ENCODE measurements at places on chromosomes 1 and 21.

GRCh38 chr1:26991310-26992116 lies 2.0 kb upstream of the TRNP1 start:
- no peak for DNase-seq

GRCh38 chr1:25451908-25452307 lies 21.2 kb downstream of the MACO1 start:
- no peak for DNase-seq

DNA sequence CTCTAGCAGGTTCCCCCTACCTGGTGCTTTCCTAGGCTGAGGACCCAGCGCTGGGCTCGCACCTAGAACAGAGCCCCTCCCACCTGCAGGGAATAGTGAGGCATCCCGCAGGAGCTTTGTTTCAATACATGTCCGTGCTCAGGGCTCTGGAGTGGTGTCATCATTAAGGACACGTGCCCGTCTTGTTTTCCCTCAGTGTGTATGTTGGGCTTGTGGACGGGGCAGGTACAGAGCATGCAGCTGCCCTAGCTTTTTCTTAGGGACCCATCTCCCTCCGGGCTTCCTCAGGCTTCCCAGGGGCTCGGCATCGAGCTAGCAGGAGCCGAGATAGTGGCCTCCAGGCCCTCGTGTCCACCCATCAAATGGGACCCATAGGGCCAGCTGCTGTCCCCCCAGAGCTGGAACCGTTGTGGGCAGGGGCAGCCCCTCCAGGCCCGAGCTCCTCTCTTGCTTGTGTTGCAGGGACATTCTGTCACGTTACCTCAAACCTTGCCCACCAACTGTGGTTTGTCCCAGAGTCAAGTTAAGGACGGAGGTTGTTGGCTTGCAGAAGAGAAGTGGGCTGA lies 3.9 kb downstream of the TMEM201 start:
- DNase-seq = no peak

GRCh38 chr1:99943223-99943794 lies 26.5 kb upstream of the SLC35A3 start:
- no peak for DNase-seq

DNA sequence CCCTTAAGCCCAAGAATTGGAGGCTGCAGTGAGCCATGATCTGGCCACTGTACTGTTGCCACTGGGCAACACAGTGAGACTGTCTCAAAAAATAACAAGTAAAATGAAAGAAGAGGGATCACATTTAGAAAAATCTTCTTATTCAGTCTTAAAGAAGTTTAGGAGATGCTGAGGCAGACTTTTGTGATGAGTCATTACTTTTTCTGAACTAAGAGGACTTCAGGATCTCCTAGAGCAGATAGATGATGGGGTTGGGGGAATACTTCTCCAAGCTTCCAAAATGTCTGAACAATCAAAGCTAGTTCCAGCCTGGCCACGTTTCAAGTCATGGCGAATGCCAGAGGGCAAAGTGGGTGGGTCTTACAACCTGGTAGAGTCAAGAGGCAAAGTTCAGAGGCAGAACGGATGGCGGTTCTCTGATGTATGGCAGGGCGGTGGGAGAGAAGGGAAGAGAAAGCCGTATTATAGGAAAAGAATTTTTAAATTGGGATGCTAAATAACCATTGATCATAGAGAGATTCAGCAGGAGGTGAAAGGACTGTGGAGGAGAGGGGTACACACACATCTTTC lies 2.1 kb upstream of the CIART start:
- DNase-seq = no peak

GRCh38 chr1:29171089-29171488 lies 10.6 kb downstream of the SRSF4 start:
- DNase-seq = no peak

DNA sequence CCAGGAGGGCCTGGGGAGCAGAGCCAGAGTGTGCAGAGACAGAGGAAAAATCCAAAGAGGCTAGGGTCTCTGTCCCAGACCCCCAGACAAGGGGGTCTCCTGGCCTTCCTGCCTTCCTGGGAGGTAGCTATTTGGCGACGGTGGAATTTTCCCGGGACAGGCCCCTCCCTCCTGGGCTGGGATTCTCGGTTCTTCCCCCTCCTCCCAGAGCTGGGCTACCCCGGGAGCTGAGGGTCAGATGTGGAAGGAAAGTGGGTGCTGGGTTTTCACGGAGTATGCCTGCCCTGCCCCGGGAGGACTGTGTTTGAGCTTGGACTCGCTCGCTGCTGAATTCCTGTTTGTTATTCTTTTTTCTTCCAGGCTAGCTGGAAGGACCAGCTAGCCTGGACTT lies 759 bp downstream of the AMPD2 start:
- no peak for DNase-seq

DNA sequence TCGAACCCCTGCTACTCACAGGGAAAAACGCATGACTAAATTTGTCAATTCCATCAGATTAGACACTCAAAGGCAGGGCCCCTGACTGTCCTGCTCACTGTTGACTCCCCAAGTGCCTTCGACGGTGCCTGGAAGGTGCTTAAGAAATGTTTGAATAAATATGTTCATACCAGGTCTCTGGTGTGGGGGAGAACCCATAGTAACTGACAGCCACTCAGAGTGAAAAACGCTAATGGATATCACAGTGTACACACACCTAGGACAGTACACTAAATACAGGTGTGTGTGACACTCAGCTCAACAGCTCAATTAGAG lies 39.7 kb upstream of the WASF2 start:
- DNase-seq = no peak

- no peak for DNase-seq
Measured at GRCh38 chr1:93206567-93206954, 26.0 kb downstream of the CCDC18 start.

- no peak for DNase-seq
Measured at GRCh38 chr1:207921321-207921720, 10.4 kb upstream of the CD34 start.

- DNase-seq = no peak
Measured at GRCh38 chr1:3555131-3555920, 56.0 kb downstream of the MEGF6 start.

DNA sequence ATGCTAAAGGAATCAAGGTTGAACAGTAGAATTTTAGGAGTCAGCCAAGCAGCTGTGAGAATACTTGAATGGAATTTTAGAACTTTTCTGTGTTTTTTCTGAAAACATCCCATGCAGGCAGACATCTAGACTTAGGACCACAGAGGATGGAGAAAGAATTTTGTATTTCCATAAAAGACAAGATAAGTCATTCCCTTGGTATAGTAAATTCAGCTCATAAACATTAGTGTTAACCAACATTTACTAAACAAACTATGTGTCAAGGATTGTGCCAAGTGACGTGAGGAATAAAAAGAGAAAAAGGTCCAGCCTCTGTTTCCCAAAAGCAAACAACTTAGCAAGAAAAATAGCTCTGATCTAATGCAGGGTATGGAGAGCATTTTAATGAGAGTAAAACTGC lies 210.2 kb upstream of the NR5A2 start:
- no peak for DNase-seq

DNA sequence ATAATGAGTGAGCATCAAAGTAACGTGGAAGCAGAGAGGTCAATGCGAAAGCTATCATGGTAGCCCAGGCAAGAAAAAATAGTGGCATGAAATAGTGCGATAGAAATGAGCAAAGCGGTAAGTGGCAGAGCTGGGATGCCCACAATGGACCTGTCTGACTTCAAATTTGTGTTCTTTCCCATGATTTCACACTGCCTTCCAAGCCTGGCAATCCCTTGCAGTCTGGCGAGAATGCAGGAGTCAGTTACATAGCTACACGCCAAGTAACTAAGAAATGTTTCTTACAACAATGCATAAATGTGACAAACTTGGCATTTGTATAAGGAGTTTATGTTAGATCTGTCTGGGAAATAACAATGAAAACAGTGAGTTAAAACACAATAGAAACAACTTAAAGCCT lies 82.6 kb downstream of the GRIK1 start:
- no peak for DNase-seq

- DNase-seq = no peak
Measured at GRCh38 chr1:163068716-163069115, 445 bp upstream of the RGS4 start.

DNA sequence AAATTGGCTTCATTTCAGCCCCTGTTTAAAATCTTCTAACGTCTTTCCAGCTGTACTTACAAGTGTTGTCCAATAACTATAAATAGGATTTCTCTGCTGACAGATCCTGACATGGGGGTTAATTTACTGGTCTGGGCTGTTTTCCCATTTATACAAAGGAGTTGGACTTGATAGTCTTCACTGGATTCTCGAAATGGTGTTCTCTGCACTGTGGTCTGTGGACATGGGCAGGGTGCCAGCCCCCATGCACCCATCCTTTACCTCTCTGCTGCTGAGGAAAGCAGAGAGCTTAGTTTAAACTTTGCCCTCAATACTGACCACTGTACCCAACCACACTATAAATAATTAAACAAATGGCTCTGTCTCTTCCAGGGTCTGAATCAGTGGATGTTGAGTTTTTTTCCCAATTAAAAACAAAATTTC lies 5.2 kb downstream of the DIO1 start:
- no peak for DNase-seq

DNA sequence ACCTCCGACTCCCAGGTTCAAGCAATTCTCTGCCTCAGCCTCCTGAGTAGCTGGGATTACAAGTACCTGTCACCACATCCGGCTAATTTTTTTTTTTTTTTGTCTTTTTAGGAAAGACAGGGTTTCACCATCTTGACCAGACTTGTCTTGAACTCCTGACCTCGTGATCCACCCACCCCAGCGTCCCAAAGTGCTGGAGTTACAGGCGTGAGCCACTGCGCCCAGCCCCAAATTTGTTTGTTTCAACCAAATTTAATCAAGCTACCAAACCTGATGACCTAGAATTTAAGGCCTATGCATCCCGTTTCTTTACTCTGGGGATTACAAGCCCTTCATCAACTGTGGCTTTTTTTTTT lies 58.3 kb upstream of the TBX15 start:
- no peak for DNase-seq

DNA sequence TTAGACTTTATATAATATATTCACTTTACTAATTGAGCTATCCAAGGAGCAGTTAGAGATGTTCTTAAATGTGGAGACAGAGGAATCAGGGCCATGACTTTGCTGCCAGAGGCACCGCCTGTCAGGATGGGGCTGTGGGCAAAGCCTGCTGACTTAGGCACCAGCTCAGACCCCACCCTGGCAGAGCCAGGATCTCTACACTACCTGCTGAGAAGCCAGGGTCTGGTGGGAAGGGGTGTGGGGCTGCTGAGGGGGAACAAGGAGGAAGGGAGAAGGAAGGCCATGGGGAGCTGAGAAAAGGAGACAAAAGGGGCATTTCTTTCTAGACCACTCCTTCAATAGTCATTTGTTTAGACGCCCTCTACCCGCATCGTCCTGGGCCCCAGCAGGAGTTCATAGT lies 104.8 kb downstream of the TMEM53 start:
- DNase-seq = no peak

GRCh38 chr1:27993241-27993640 lies 33.5 kb downstream of the XKR8 start:
- peak; percentile 73 for DNase-seq

GRCh38 chr1:91693557-91693956 lies 192.4 kb downstream of the TGFBR3 start:
- DNase-seq = no peak

- no peak for DNase-seq
Measured at GRCh38 chr1:50415235-50416149, 7.8 kb downstream of the DMRTA2 start.

GRCh38 chr21:36791180-36791579 lies 92.3 kb downstream of the SIM2 start:
- DNase-seq = no peak

GRCh38 chr1:74412244-74412643 lies 100.2 kb downstream of the LRRC53 start:
- no peak for DNase-seq

DNA sequence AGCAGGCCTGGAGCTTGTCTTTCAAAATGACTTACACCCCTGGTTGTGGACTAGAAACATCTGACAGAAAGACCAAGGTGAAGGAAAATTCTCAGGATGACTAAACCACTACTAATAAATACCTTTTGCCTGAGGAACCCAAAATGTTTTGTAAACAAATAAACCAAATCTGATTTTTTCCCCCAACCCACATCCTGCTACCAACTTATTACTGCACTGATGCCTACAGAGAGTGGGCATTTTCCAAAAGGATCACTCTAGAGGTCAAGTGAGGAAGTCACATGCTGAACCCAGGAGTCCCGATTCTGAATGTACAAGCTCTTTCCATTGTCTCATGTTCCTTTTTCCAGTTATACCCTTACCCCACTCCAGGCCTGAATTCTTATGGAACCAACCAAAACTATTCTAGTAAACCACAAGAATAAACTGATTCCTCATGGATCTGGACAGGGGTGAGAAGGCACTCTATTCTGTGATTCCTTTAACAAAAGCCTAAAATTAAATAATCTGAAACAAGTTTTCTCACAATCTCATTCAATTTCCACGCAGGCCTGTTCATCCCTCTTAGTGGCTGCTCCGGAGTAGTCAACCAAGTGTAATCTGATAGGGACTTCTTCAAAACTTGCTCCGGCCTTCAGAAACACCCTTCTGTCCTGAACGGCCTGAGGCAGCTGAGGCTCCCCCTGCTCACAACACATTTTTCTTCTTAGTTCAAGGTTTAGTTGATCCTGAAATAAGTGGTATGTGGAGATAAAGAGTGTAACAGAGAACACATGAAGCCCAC lies 1.4 kb downstream of the PI4KB start:
- DNase-seq = no peak

DNA sequence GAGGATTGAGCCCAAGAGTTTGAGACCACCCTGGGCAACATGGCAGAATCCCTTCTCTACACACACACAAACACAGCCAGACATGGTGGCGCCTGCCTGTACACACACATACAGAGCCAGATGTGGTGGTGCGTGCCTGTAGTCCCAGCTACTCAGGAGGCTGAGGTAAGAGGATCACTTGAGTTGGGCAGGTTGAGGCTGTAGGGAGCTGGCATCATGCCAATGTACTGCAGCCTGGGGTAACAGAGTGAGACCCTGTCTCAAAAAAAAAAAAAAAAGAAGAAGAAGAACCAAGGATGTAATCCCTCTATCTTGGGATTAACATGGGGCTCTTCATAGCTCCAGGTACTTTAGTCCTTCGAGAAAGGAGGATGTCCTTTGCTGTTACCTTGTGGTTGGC lies 29.4 kb upstream of the PIGV start:
- DNase-seq = no peak

DNA sequence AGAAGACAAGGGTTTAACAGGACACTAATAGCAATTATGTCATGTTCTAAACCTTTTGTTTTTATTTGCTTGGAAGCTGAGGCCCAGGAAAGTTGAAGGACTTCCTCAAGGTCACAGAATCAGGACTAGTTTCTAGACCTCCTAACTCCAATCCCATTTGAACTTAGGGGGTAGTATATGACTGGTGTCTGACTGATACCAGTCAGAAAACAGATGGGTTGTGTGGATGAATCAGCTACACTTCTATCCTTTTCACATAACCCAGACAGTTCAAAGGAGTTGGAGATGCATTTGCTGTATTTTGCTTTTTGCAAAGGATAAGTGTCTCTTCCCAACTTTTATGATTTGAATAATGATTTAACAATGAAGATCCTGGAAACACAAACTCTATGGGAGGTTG lies 322.5 kb downstream of the HLX start:
- DNase-seq = no peak

DNA sequence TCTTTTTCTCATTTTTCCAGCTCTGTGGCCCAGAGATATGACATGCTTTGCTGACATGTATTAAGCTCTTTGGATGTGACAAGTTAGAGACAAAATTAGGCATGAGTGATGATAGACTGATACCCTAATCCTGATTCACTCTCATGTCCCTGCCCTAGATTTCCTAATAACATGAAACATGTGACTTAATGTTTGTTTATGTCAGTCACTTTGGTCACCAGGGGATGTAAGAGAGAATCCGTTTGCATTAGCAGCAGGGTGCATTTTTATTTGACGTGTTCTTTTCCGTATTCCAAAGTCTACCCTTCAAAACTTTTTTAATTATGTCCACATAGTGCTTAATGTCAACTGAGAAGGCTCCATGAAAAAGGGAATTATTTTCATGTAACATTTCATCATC lies 192.4 kb downstream of the HMCN1 start:
- DNase-seq = no peak
